ENCODE measurements at places on chromosomes 5 and 9.
A peak's percentile ranks its signal among the peaks of the same experiment; 100 is the strongest.

- DNase-seq, result peak; percentile 94
These were observed 7.6 kb downstream of the IFNB1 start for GRCh38 chr9:21070171-21070571.

DNA sequence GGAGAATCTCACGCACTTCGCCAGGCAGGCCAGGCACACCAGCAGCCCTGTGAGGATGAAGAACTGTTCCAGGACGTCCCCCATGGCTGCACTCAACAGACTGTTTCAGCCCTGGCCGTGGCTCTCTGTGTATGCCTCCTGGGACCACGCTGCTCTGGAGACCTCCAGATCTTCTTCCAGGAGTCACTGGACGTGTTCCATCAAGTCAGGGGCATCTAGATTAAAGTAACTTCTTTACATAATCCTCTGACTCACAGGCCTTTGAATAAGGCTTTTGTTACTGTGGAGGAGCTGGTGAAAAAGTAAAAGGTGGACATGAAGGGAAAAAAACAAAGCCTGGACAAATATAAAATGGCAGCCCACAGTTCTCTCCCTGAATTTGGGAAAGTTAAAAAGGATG lies at the start of gene HSD17B3:
Gene HSD17B3, minus strand, starts transcription at position 156 of the 400 bp plus-strand sequence. Its CDS starts 72 bp downstream, at position 84.
- DNase-seq, result no peak

DNA sequence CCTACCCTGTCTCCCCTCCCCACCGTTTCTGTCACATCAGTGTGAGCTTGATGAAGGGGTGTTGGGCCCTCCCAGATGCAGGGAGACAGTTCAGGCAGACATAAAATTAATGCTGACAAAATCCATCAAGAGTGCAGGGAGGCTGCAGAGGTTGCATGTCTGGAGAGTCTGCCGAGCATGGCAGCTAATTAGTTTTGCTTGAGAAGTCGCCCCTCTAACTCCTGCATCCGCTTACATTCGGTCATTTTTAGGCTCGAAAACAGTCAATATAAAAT lies 44.9 kb downstream of the GALNT12 start:
- DNase-seq, result no peak

- peak; percentile 55 for DNase-seq
These were observed 184.5 kb downstream of the GNAQ start for GRCh38 chr9:77847059-77847499.

GRCh38 chr5:7221041-7221440 lies 174.9 kb upstream of the ADCY2 start:
- no peak for DNase-seq

- DNase-seq, result no peak
These were observed 796 bp upstream of the PDLIM7 start for GRCh38 chr5:177498013-177498787.

- DNase-seq, result peak; percentile 20
These were observed 245.9 kb downstream of the SAXO1 start for GRCh38 chr9:18786911-18787650.

DNA sequence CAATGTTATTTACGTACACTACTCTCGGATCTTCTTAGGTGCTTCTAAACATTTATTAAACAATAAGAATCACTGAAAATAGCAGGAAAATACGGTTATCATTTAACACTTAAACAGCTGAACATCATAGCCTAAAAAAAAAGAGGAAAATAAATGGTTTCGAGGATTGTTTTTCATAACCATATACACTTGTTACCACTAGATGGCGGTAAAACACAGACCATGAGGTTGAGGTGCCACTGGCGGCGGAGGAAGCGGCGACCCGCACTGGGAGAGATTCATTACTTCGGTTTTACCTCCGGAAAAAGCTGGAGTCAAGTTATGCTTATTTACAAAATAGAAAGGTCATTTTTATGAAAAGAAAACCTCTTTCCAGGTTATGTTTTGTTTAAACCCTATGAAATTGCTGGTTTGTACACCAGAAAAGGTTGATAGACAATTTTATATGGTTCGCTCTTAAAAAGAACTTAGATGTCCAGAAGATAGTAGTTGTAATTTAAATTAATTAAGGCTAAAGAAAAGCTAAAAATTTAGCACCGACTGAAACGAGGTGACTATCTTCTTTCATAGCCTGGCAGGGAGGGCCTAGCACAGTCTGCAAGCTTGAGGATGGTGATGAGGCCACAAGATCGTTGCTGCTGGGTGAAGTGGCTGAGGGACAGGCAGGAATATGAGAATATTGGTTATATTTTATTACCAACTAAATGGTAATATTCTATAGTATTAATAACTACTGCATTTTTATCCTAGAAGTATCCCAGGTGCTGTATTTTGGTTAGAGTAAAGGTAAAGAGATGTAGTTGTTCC lies 605.7 kb downstream of the RAB3C start:
- DNase-seq, result peak; percentile 74

DNA sequence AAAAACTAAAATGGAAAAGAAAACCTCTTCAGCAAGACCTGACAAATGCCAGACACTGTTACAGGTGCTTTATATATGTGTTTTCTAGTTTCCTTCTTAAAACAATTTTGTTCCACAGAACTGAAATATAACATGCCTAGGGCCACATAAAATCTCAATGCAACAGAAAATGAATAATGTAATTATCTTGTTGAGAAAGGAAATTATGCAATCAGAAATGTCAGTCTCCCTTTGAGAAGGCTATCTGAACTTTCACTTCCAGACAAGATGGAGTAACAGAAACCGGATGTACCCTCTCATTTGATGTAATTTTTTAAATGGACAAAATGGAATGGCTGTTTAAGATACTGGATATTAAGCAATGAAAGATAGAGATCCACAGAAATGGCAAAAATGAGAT lies 79.2 kb downstream of the AGTPBP1 start:
- no peak for DNase-seq

DNA sequence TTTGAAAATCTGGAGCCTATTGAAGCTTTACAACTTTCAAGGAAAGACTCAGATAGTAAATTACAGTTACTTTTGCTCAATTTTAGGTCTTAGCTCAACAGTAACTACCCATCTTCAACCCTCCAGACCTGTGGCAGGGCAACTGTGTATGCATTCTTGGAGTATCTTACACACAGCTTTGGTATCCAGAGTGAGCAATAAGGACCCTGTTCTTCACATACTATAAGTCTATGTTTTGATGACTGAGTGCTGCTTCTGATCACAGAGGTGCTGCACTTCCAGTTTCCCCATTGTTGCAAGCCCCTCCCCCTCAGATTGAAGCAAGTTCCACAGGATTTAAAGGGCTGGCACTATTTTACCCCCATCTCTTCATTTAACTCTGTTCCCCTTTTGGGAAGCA lies 737.4 kb upstream of the GRAMD2B start:
- no peak for DNase-seq

- DNase-seq, result no peak
These were observed 1034.4 kb downstream of the CDH9 start for GRCh38 chr5:26003966-26004365.

- no peak for DNase-seq
These were observed 2.1 kb downstream of the PCDHA5 start for GRCh38 chr5:140823475-140823874.

DNA sequence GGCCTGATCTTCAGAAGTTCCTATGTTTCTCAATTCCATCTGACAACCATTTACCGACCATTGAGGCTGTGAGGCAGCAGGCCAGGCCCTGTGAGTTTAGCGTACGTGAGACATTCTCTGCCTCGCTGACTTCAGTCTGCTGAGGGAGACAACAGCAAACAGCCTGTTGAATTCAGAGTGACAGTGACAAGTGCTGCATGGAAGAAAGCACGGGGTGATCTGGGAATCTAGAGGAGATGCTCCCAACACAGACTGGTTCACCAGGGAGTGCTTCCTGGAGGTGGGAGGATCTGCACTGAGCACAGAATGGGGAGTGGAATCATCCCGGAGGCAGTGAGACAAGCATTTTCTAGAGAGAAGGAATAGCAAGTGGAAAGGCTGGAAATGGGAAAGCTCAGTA lies 10.0 kb upstream of the DDX41 start:
- no peak for DNase-seq

GRCh38 chr9:6655036-6655435 lies 9.5 kb upstream of the GLDC start:
- DNase-seq, result no peak

DNA sequence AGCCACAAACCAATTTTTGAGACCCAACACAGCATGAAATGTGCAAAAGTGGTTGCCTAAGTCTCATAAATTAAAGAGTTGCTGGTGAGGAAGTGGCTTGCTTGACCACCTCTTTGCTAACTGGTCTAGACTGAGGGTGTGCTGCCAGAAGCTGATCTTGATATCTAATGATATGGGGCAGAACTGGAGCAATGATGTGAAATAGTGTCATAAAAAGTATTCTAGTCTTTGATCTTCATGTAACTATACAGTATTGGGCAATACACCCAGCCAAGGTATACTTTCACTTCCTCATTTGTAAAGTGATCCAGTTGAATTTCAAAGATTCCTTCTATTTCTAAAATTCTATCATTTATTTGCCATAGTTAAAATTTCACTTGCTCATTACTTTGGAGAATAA lies 5.9 kb upstream of the YTHDC2 start:
- no peak for DNase-seq

- peak; percentile 78 for DNase-seq
These were observed 142.7 kb upstream of the IER5L start for GRCh38 chr9:129320575-129321285.

GRCh38 chr5:113434889-113435288 lies at the start of gene TSSK1B:
Gene TSSK1B (minus strand): TSS chr5:113434989. CDS start chr5:113434839, 150 bp downstream.
- no peak for DNase-seq

- no peak for DNase-seq
These were observed 49.1 kb downstream of the HOMER1 start for GRCh38 chr5:79464695-79465332.

GRCh38 chr9:100052375-100052774 lies 46.4 kb downstream of the ERP44 start:
- DNase-seq, result no peak

DNA sequence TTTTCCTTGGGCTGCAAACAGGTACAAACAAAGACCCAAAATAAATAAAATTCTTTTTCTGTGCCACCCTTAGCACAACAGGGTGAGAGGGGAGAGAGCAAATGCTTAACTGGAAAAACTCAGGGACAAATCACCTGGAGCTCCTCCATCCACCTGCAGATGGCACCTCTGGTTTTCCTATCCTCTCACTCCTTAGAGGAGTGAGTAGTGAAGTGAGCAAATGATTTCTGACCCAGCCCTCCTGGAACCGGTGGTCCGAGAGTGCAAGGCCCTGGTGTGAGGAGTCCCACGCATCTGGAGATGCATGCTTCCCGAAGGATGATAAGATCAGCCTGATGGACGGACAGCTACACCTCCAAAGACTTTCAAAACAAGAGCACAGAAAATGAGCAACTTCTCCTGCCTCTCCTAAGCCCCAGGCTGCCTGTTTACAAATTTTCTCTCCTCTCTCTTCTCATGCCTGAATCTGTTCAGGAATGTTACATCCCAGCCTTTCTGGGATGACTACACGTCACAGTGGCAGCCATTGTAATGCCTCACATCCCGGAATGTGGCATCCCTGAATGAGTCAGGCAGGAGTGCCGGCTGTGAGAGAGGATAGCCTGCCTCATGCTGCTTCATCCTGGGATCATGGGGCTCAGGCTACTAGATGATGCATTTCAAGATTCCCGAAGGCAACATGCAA lies 86.4 kb downstream of the ADRB2 start:
- DNase-seq, result peak; percentile 93

GRCh38 chr9:95425910-95426551 lies 90.7 kb downstream of the PTCH1 start:
- no peak for DNase-seq

- DNase-seq, result no peak
These were observed 238.1 kb downstream of the FBXL7 start for GRCh38 chr5:15737871-15738664.

DNA sequence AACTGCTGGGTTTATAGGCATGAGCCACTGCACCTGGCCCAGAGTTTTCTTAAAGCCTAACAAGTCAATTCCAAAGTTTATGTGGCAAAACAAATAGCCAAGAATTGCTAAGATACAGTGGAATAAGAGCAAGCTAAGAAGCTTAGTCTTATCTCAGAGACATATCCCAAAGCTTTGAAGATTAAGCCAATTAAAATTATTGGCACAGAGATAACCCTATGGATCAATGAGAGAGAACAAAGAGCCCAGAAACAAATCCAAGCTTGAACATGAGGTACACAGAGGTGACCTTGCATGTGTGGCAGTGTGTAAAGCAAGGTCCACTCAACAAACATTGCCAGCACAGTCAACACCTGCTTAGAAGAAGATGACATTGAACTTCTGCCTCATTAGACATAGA lies 13.3 kb downstream of the BTNL3 start:
- DNase-seq, result no peak

DNA sequence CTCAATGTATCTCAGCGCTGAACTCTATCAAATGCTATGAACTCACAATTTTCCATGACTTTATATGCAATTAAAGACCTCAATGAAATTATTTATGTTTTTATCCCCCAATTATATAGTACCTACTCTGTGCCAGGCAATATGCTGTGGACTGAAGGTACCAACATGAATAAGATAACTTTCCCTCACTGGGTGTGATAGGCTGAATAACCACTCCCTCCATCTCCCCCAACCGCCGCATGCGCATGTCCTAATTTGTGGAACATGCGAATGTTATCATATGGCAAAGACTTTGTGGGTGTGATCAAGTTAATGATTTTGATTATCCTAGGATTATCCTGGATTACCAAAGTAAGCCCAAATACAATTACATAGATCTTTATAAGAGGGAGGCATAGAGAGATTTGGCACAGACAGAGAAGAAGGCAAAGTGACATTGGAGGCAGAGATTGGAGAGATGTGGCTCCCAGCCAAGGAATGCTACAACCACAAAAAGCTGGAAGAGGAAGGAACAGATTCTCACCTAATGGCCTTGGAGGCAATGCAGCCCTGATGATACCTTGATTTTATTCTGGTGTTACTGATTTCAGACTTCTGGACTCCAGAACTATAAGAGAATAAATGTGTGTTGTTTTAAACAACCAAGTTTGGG lies 149.1 kb upstream of the VCAN start:
- peak; percentile 6 for DNase-seq

DNA sequence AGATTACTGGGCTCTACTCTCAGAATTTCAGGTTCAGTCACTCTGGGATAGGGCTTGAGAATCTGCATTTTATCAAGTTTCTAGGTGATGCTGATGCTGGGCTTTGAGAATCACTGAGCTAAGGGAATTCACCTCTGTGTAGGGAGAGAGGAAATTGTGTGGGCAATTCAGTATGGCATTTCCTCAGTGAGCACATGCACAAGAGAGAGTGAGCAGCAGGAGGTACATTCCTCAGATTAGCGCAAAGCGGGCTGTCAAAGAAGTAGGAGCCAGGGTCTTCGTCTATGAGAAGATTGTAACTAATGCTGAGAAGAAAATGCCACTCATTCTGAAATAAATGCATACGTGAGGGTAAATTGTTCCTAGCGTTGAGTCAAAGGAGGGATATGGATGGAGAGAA lies 175.9 kb downstream of the KIF4B start:
- no peak for DNase-seq

DNA sequence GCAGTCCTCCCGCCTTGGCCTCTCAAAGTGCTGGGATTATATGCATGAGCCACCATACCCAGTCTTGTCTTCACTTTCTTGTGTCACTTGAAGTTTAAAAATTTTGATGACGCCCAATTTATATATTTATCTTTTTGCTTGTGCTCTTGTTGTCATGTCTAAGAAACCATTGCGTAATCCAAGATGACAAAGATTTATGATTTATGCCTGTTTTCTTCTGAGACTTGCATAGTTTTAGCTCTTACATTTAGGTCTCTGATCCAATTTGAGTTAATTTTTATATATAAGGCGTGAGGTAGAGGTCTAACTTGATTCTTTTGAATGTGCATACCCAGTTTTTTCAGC lies 18.6 kb downstream of the ANKHD1 start:
- DNase-seq, result no peak

All from brain microvascular endothelial cell (primary cell).